ENCODE measurements at places on chromosomes 16 and 17. TPM values are rescaled to one million over a fixed set of nuclear protein-coding genes. Genes with fewer than 3 reads are reported as not detected.

DNA sequence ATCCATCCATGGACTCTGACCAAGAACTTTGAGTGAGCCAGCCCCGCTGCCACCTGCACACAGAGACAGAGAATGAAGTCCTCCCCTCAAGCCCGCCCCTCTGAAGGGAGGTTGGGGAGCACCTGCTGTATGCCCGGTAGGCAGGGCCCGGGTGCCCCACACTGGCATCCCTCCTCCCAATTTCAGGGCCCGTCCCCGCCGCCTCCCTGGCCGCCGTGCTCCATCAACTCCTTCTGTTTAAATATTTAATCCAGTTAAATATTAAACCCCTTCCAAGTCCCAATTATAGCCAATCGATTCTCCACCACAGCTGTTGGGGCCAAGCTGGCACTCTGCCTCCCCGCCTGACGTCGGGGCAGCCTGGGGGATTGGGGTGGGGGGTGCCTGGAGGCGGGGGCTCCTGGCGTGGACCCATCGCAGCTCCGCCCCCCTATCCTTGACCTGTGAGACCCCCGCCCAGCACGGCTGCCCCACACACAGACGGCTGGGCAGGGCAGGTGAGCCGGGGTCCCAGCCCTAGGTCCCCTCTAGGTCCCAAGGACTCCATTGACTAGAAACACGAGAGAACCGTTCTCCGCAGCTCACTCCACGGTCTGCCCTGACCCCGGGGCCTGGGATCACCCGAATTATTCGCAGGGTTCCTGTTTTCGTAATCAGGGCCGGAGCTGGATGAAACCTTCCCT, 18.0 kb upstream of the CACNA1H start:
- no peak overlapping the region for H3K27ac ChIP-seq
- no peak for DNase-seq
- no peaks in the 10 kb centered on the region for H3K27me3 ChIP-seq
- no peaks in the 10 kb centered on the region for H3K36me3 ChIP-seq
- H3K4me1 ChIP-seq, result no peaks in the 10 kb centered on the region

Gene TSNAXIP1
- total RNA-seq, result 7.5 TPM

DNA sequence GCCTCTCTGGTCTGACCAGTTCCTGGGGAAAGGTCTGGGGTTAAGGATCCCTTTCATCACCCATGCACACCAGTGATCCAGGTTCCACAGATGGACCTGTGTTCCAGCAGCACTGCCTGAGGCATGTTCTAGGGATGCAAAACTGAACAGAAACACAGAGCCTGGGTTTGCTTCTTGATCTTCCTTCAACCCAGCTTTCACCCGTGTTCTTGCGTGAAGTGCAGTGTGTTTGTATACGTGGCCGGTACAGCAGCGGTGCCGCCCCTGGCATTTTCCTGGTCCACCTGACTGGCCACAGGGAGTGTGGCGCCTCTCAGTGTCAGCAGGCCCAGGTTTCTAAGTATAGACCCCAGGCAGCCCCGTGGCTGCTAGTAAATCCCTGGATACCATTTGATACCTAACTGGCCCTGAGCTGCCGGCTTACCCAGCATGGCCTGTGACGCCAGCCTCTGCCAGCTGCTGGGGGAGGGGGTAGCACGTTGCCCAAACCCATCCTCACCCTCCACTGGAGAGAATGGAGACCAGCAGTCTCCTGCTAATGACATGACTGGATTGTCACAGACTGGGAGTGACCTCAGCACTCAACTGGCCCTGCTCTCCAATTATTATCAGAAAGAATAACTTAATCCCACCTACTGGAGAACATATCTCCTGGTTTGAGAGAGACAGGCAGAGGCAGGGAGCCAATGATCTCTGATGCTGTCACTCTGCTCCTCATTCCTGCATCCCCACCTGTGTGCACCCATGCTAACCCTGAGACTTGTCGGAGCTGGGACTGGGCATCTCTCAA, 59.2 kb upstream of the LGALS9 start:
- DNase-seq, result no peak
- no peak overlapping the region for H3K27ac ChIP-seq
- no peaks in the 10 kb centered on the region for H3K36me3 ChIP-seq
- H3K27me3 ChIP-seq, result no peaks in the 10 kb centered on the region
- H3K4me1 ChIP-seq, result peaks cover 25% of the 10 kb centered on the region

DNA sequence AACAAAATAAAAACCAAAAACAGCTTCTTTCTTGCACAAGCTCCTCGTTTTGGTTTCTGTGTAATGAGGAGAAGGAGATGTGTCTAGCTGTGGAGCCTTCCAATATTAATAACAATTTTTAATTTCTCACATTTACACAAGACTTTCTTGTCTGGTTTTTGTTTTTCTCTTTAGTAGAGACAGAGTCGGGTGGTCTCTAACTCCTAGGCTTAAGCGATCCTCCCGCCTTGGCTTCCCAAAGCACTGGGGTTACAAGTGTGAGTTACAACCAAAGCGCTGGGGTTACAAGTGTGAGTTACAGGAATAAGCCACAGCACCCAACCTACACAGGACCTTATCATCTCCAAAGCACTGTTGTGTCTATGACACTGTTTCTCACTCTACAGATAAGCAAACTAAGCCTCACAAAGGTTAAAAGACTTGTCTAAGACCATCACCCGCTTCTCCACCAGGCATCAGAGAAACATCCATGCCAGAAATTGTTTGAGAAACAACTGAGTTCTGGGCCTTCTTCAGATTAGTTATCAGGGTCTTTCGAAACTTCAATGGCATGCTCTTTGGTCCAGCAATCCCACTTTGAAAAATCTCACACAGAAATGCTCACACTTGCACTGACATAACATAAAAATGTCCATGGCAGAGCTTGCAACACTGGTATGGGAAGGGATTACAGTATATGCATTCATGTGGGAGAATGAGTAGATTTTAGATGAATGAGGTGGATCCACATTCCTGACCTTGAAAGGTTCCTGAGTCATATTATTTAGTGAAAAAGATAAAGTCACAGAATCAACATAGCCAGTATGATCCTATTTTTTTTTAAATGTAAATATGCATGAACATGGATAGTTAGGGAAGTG, 3.9 kb downstream of the ABAT start:
- peaks cover 7% of the 10 kb centered on the region for H3K27me3 ChIP-seq
- peaks cover 10% of the 10 kb centered on the region for H3K36me3 ChIP-seq
- H3K27ac ChIP-seq, result no peak overlapping the region
- H3K4me3 ChIP-seq, result peak overlapping the region; percentile 19

DNA sequence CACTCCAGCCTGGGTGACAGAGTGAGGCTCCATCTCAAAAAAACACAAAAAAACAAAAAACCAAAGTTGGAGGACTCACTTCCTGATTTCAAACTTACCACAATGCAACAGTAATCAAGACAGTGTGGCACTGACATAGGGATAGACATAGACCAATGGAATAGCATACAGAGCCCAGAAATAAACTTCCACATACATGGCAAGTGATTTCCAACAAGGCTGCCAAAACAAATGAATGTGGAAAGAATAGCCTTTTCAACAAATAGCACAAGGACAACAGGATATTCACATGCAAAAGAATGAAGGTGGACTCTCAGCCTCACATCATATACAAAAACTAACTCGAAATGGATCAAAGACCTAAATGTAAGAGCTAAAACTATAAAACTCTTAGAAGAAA, 36.8 kb upstream of the RASD1 start:
- no peak overlapping the region for H3K4me3 ChIP-seq
- no peak overlapping the region for H3K27ac ChIP-seq
- H3K27me3 ChIP-seq, result no peaks in the 10 kb centered on the region
- DNase-seq, result no peak
- no peaks in the 10 kb centered on the region for H3K36me3 ChIP-seq

Gene CTRL
- 2.5 TPM for total RNA-seq

GRCh38 chr16:138049-138417, 440 bp downstream of the NPRL3 start:
- peak overlapping the region; percentile 65 for H3K27ac ChIP-seq
- peaks cover 14% of the 10 kb centered on the region for H3K4me1 ChIP-seq
- peak overlapping the region; percentile 87 for H3K4me3 ChIP-seq
- H3K36me3 ChIP-seq, result no peaks in the 10 kb centered on the region

DNA sequence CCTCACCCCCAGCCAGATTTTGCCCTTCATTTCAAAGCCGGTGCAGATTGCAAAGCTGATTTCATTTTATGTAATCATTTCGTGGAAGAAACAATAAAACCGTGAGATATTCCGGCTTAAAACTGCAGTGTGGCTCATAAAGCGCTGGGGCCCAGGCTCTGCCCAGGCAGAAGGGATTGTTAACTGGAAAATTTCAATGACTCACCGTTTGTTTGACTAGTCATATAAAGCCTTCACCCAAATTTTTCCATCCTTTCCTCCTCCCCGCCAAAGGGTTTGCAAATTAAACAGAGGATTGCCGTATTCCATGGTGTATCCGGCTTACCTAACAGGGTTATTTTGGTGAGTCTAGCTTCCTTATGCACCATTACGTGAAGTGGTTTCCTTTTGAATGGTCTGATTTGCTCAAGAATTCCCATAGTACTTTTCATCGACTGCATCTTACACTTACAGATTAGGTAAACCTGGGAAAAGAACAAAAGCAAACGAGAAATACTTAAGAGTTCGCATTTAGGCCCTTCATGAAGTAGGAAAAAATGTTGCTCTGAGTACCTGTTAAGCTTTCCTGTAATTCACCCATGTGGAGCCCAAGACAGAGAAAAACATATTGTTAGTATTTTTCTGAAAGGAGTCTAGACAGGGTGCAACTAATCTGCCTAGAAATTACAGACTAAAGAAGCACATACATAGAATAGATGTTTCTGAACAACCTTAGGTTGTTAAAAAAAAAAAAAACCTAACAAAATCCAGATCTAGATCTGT, 949 bp upstream of the GSPT1 start:
- H3K4me1 ChIP-seq, result peaks cover 36% of the 10 kb centered on the region
- no peak for DNase-seq
- peak overlapping the region; percentile 94 for H3K4me3 ChIP-seq
- peaks cover 24% of the 10 kb centered on the region for H3K27me3 ChIP-seq
- peaks cover 2% of the 10 kb centered on the region for H3K36me3 ChIP-seq

Gene CDRT15L2
- total RNA-seq, result not detected

Gene TBC1D3E
- not detected for total RNA-seq

Gene PIRT
- 0.07 TPM for total RNA-seq

DNA sequence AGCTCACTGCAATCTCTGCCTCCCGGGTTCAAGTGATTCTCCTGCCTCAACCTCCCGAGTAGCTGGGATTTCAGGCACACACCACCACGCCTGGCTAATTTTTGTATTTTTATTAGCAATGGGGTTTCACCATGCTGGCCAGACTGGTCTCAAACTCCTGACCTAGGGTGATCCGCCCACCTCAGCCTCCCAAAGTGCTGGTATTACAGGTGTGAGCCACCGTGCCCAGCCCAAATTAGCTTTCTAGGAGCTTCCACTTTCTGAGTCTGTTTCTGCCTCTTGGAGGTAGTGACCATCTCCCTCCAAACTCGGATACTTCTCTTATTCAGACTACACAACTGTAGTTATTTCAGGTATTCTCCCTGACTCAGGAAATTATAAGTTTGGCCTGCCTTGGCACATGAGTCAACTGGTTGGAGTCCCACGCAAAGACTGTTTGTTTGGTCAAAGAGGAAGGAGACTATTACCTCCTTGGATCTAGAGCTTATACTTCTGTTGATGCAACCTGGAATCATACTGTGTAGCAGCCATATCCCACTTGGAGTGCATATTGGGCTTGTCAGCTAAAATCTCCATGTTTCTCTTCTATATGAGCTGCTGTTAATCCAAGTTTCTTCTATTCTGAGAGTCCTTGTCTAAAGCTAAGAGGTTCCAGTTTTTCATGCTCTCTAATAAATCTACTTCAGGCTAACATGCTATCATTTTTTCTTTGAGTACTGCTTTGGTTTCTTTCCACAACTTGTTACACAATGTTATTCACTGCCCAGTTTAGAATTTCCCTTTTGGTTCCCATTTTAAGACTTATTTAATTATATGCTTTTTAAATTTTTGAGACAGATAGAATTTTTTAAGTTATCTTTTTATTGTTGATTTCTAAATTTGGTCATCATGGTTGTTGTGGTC, 7.5 kb downstream of the IL4R start:
- H3K4me3 ChIP-seq, result no peak overlapping the region
- no peaks in the 10 kb centered on the region for H3K4me1 ChIP-seq
- peak overlapping the region; percentile 6 for H3K27ac ChIP-seq
- H3K27me3 ChIP-seq, result peaks cover 5% of the 10 kb centered on the region
- DNase-seq, result no peak

Gene ATP2A1
- 3.3 TPM for total RNA-seq

GRCh38 chr17:77280304-77281121, 139.7 kb downstream of the SEC14L1 start:
- peaks cover 23% of the 10 kb centered on the region for H3K4me1 ChIP-seq
- no peaks in the 10 kb centered on the region for H3K36me3 ChIP-seq
- peak overlapping the region; percentile 54 for H3K4me3 ChIP-seq
- DNase-seq, result no peak

GRCh38 chr17:32634167-32634566, 147.4 kb downstream of the CDK5R1 start:
- no peaks in the 10 kb centered on the region for H3K27me3 ChIP-seq
- no peaks in the 10 kb centered on the region for H3K4me1 ChIP-seq
- no peaks in the 10 kb centered on the region for H3K36me3 ChIP-seq
- no peak overlapping the region for H3K27ac ChIP-seq
- H3K4me3 ChIP-seq, result no peak overlapping the region
